NAMALWA (cell line): ENCODE measurements at places on chromosomes 5 and 9.

DNA sequence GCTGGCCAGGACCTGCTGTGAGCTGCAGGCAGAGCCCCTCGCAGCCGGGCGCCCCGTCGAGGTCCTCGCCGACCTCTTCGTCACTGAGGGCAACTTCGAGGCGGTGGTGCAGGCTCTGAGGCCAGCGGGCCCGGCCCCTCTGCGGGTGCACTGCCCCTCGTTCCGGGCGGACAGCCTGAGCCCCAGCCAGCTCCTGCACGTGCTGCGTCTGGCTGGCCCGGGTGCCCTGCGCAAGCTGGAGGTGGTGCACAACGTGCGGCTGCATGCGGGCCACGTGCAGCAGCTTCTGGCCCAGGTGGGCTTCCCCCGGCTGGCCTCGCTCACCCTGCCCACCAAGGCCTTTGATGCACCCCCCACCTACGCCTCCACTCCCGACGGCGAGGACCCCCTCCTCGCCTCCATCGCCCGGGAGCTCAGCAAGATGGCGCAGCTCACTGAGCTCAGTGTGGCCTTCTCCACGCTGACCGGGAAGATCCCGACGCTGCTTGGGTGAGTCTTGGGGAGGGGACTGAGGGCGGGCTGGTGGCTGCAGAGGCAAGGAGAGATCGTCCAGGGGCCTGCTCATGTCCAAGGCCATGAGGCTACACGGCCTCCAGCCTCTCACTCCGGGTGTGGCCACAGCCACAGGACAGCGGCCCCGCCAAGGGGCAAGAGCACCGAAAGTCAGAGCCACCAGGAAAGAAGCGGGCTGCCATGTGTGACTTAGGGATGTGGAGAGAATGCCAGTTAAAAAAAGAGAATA lies 825 bp downstream of the LRRC14B start:
- no peak for DNase-seq

- no peak for DNase-seq
Measured at GRCh38 chr9:28105001-28105400, 531.7 kb upstream of the C9orf72 start.

DNA sequence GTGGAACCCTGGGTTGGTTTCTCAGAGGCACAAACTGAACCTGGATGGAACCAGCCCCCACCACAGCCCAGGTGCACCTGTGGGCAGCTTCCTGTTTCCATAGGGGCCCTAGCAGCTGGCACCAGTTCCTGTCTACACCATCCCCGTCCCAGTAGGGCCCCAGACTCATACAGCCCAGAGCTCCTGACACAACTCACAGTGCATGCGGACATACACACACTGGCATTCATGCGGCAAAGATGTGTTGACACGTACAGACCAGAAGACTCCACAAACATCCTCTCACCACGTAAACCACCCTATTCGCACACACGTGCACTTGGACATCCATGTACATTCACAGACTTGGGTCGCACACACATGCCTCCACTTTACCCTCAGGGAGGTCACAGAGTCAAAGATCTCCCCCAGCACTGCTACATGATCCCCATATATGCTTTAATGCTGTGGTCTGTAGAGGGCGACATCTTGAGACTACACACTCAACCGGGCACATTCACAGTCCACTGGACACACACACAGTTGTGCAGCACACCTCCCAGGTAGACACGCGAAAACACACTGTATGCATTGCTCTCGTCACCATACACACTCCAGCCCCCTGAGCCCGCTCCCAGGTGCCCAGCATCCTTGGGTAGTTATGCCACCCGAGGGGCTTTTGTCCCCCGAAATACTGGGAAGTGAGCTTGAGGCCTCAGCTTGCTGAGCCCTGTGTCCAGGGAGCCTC lies 22.4 kb downstream of the CXXC5 start:
- DNase-seq: peak; percentile 98

DNA sequence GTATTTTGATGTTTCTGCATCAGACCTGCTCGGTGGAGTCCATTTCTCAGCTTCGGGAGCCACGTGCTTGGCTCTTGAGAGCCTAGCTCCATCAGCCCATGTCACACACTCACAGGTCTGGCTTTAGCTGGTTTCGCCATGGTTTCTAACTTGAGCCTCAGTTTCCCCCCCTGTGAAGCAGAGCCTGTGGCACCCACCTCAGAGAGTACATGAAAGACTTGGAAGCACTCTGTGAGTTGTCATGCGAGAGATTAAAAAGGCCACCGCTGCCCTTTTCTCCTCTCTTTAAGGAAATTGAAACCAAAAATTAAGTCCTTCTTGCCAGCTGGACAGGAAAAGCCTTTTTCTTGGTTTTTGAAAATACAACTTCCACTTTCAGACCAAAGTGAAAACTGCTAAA lies 8.8 kb downstream of the TENT4A start:
- DNase-seq: peak; percentile 78

DNA sequence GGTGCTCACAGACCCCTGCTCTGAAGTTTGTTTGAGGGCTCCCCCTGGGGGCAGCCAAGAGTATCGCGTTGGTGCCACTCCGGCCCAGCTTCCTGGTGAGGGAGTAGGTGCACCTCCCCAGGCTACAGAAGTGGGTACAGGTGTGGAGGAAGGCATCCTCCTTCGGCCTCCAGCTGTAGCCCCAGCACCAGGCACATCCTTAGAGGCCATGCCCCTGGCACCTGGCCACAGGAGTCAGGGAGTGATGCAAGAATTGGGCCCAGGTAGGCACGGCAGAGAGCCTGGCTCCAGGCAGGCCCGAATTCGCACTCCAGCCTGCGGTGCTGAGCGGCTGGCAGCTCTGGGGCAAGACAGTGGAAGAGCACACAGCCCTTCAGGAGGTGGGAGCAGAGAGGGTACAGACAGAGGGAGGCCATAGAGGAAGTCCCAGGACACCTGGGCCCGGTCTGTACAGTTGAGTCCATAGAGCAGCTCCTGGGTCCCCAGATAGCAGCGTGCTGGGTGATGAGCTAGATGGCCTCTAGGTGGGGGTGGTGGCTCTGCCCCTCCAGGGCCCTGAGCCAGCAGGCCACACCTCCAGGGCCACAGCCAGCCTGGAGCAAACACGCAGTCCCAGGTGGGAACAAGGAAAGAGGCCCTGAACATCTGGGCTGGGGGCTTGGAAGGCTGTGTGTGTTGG lies 2.4 kb downstream of the SAPCD2 start:
- DNase-seq: peak; percentile 96

GRCh38 chr5:36573438-36573837 lies 33.0 kb upstream of the SLC1A3 start:
- DNase-seq: no peak

DNA sequence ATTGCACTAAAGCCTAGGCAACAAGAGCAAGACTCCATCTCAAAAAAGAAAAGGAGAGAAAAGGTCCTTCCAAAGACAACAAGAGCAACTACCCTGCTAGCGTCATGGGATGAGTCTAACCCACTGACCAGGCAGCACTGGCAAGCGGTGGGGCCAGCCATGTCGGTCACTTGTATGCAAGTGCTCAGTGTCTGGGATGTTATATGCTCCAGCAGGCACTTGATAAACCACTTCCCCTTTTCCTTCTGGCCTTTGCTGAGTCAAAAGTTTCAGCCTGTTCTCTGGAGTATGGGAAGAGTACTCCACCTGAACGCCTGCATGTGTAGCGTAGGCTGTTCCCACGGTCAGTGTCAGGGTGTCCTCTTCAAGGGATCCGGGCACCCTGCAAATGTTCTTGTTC lies 9.2 kb upstream of the MXD3 start:
- peak; percentile 36 for DNase-seq

- DNase-seq: no peak
Measured at GRCh38 chr5:118675247-118675646, 313.1 kb downstream of the DTWD2 start.
